ENCODE measurements at places on chromosomes 13 and 19. TPM values are rescaled to one million over a fixed set of nuclear protein-coding genes. Genes with fewer than 3 reads are reported as not detected.

The ATP8B3 gene
- total RNA-seq: 0.75 TPM

The DHDH gene
- 0.28 TPM for total RNA-seq

The PLA2G4C gene
- total RNA-seq: 11.7 TPM

The SPHK2 gene
- 6.3 TPM for total RNA-seq

The VAV1 gene
- total RNA-seq: 2.5 TPM

The CEACAM3 gene
- total RNA-seq: not detected

The ZNF497 gene
- 1.7 TPM for total RNA-seq

The FBXO17 gene
- total RNA-seq: 10.1 TPM

The MAP2K7 gene
- 17.3 TPM for total RNA-seq

The GADD45B gene
- total RNA-seq: 42.2 TPM

The INSR gene
- total RNA-seq: 127 TPM

The ZNF577 gene
- 5.8 TPM for total RNA-seq

The FLT3 gene
- total RNA-seq: 2.7 TPM

The TRPC4 gene
- 0.55 TPM for total RNA-seq

The KLK4 gene
- total RNA-seq: not detected

The MIA gene
- not detected for total RNA-seq

The PLPPR3 gene
- 0.38 TPM for total RNA-seq

The ZNF221 gene
- total RNA-seq: 3.9 TPM
